ENCODE measurements at places on chromosomes 4 and X.

DNA sequence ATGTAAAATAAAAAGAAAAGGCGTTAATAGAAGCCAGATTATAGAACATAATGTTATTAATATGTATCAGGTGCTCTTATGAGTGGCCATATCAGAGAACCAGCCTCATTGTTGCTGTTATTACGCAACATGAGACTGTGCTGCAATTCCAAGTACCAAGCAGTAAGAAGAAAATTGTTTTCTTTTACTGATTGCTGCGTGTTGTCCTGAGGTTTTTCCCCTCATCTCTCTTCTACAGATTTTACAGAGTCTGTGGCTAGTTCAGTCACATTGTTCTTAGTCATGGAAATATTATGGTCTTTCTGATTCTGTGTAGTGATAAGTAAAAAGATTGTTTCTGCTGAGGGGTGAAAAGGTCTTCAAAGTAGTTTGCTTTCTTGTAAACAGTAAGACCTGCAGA lies 55.9 kb downstream of the NPNT start:
- DNase-seq: no peak

DNA sequence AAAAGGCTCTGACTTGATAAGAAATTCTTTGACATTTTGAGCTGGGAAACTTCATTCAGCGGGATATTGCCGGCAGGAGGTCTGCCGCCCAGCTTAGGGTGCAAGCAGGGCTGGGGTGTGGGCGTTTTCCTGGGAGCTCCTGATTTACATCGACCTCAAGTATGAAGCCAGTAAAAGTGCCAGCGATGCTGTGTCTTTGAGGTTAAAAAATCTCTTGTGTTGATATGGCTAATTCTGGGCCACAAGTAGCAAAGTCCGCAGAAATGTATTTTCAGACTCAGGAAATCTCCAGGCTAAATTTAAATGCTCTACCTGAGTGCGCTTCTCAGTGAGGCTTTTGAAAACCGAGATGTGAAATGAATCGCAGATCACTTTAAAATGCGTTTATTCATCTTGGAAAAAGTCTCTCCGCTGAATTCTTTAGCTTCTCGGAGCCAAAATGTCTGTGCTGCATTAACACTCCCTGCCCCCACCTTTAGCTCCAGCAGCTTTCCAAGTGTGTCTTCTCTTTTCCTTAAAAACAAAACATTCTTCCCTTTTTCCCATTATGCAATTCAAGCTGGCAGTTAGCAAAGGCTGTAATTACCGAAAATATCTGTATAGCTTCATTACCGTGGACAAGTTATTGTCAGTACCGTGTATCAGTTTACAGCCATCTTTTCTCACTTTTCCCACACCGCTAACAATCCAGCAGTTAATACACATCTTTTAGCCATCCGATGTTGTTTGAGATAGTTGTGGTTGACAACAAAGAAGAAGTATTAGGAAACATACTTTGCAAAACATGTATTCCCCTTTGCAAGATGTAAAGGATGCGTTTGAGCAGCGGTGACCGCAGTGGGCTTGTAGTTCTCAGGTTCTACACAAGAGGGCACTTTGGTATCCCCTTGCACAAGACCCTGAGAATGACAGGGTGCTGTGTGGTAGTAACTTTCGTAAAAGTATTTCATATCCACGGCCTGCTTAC lies 136.0 kb upstream of the STX18 start:
- no peak for DNase-seq

DNA sequence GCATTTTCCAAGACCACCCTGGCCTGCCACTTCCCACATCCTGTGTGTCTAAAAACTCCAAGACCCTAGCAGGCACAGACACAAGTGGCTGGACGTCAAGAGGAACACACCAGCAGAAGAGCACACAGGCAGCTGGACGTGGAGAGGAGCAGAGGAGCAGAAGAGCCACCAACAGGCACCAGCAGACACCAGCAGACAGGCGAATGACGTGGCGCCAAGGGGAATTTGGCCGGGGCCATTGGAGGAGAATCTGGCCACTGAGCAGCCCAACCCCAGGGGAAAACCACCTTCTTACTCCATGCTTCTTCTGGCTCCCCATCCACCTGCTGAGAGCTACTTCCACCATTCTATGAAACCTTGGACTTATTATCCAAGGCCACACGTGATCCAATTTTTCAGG lies 243.1 kb upstream of the CTSO start:
- no peak for DNase-seq

DNA sequence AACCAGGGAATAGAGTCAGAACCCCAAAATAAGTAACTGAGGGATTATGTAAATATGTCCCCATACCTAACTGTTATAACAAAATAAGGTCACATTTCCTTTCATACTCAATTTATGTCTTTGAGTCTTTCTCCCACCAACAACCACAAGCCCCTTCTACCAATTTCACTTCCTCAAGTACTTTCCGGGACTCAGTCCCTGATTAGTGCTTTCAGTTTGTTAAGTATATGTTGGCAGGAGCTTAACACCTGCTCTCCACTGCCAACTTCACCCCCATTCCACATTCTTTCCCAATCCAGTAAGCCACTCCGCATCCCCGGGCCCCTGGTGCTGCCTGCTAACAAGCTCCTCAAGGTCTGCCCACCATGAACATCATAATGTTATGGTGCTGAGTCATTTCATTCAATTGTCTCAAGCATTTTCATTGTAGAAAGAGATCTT lies 71.3 kb upstream of the SPRY1 start:
- DNase-seq: no peak

DNA sequence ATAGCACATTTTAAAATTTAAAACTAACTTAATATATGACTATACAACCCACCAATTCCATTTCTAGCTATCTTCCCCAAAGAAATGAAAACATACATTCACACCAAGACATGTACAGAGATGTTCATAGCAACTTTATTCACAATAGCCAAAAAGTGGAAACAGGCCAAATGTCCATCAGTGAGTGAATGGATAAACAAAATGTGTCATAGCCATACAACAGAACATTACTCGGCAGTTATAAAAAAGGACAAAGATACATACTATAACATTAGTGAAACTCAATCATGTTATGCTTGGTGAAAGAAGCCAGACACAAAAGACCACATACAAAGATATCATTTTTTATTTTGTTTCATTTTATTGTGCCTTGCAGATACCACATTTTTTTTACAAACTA lies 396.8 kb downstream of the PACRGL start:
- DNase-seq: no peak

All from lower lobe of right lung (tissue), 2 donors.